Ureter (tissue), 1 donor: ENCODE measurements at places on chromosomes 4 and X. TPM values are rescaled to one million over a fixed set of nuclear protein-coding genes. Genes with fewer than 3 reads are reported as not detected.

Gene ZIC3
- total RNA-seq, result not detected

Gene AKAP4
- total RNA-seq, result not detected

Gene NPY1R
- total RNA-seq, result 4.5 TPM

Gene LDB2
- total RNA-seq, result 63.3 TPM

DNA sequence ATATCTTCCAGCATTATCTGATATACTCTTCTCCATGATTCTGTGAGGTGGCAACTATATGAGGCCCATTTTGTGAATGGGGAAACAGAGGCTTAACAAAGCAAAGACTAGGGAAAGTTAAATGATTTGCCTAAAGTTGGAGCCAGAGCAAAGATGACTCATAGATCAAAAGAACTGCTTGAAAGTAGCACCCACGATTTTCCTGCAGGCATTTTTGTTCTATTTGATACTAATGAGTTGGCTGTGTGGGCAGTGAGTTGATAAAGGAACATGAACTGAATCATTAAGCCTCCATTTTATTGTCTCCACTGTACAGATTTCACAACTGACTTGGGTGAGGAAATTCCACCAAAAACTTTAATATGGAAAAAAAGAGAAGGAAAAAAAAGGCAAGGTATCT, 138.9 kb upstream of the IGFBP7 start:
- DNase-seq, result no peak

DNA sequence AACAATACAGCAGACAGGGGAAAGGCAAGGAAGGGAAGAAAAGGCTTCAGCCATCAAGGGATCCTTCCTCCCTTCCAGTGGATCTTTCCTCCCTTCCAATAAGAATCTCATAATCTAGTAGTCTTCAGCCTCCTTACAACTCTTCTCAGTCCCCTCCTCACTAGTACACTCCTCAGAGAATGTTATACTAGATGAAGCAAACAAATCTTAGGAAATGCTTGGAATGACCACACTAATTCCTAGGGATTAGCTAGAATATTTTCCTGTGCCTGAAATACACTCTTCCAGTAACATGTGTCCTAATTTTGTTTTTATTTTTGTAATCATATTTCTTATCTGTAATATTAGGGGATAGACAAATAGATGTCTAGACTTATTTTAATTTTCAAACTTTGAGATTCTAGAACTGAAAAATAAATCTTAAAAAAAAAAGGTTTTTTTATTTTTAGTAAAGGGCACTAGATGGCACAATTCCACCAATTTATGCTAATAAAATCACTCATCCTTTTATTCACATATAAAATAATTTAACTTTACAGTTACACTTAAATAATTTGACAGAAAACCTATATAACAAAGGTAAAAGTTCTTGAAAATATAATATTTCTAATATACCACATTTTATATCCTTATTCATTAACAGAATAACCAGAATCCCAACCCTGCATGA, 7.0 kb upstream of the STPG2 start:
- no peak for DNase-seq
